ENCODE measurements at places on chromosomes 7 and 10.

DNA sequence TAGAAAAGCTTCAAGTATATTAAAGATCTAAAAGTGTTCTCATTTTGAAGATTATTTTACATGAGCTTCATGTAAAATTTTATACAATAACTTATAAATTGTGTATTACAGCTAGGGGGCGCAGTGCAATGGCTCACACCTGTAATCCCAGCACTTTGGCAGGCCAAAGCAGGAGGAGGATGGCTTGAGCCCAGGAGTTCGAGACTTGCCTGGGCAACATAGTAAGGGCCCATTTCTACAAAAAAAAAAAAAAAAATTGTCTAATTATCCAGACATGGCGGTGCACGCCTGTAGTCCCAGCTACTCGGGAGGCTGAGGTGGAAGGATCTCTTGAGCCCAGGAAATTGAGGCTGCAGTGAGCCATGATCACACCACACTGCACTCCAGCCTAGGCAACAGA lies 16.6 kb downstream of the ACBD5 start:
- peak; percentile 43 for DNase-seq

DNA sequence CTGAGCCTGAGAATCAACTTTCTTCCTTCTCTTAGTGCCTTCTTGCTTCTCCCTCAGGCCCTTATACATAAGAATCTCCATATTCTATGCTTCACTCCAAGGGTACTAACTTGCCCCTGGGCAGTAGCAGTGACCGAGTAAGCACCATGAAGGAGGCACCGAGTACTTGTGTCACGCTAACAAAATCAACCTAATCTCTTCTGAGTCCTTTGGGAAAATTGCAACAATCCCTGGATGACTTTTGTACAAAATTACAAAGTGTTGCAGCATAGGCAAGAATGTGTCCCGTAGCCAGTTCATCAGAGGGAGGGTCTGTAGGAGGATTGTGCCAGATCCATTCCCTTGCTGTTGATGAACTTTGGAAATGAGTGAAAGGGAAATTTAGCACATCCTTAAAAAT lies 80.4 kb upstream of the EEPD1 start:
- DNase-seq, result no peak

GRCh38 chr10:6151087-6151977 lies 51.4 kb upstream of the PFKFB3 start:
- peak; percentile 49 for DNase-seq

DNA sequence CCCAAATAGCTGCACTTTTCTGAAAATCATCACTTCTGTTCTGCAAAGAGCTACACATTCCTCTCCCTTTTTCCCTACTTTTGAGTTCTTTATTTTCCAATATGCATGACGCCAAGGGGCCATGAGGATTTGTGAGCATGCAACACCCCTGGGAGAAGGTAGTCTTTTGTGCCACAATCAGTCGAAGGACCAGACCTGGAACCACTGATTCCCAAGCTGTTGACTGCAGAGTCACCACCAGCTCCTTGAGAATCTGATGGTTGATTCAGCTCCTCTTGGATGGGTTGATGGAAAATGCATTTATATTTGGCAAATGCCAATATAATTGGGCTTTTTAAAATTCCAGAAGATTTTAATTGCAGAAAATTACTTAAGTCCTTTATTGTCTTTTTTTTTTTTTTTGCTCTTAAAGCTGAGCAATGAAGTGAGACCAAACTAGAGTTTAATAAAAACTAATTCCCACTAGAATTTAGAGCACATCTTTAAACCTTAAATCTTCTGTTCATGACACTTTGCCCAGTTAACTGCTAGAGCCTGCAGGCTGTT lies 554.1 kb downstream of the TNS3 start:
- DNase-seq, result no peak

DNA sequence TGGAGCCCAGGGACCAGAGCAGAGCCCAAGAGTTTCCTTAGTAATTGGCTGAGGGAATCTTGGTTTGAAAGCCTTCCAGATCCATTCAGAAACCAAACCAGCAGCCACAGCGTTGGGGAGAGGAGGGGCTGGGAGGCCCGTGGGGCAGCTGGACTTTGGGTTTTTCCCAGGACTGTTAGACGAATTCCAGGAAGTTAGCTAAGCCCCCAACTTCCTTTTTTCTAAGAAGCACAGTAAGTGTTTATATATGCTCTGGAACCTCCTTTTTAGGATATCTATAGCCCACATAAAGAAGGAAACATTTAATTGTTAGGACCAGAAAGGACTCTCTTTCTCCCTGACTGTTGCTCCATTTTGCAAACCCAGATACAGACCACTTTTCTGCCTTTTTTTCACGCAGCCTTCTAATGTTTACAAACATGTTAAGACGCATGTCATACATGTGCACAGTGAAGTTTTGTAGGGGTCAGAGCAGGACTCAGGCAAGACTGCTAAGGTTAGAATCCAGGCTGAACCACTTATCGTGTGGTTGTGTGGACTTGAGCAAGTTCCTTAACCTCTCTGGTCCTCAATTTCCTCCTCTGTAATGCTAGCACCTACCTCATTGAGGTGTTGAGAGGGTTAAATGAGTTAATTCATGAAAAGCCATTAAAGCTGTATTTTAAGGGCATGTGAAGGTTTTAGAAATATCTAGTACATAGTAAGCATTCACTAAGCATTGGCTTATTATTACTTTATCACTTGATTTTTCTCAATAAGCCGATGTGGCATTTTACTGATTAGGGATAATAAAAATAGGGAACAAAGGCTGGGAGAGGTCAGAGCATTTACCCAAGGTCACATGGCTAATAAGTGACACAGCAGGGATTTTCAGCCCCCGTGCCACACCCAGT lies 42.4 kb downstream of the TBATA start:
- DNase-seq, result no peak

GRCh38 chr10:8444630-8445029 lies 390.1 kb downstream of the GATA3 start:
- DNase-seq, result no peak

- no peak for DNase-seq
Observed at GRCh38 chr10:131547129-131547799, 235.7 kb upstream of the TCERG1L start.

DNA sequence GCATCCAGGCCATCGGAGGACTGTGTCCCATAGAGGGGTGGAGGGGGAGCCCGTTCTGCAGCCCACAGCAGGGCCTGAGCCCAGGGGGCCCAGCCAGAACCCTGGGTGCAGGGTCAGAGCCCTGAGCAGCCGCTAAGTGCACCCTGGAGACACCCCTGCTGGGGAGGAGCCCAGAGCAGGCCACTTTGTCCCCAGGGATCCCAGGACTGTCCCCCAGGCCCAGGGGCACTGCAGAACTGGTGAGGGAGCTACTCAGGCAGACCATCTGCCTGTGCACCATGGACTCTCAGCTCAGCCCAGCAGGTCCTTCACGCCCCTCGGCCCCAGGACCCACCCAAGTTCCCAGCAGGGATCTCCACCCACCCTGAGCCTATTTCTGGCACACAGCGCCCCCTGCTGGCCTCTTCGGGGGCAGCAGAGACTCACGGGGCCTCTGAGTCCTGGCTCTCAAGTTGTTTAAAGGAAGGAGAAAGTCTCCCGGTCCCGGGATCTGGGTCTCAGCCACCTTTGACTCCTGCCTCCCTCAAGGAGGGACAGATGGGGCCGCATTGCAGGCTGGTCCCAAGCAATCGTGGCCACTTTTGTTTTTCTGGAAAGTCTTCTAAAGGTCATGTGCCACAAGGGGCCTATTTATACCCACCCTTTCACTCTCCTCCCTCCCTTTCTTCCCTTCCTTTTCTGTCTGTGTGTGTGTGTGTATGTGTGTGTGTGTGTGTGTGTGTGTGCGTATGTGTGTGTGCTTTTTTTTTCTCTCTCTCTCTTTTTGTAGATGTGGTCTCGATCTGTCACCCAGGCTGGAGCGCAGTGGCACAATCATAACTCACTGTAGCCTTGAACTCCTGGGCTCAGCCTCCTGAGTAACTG lies 90.3 kb downstream of the MYL10 start:
- DNase-seq, result peak; percentile 70

- no peak for DNase-seq
Observed at GRCh38 chr10:118457824-118458428, 115.8 kb upstream of the FAM204A start.

GRCh38 chr7:19470031-19470430 lies 238.8 kb downstream of the POLR1F start:
- no peak for DNase-seq

DNA sequence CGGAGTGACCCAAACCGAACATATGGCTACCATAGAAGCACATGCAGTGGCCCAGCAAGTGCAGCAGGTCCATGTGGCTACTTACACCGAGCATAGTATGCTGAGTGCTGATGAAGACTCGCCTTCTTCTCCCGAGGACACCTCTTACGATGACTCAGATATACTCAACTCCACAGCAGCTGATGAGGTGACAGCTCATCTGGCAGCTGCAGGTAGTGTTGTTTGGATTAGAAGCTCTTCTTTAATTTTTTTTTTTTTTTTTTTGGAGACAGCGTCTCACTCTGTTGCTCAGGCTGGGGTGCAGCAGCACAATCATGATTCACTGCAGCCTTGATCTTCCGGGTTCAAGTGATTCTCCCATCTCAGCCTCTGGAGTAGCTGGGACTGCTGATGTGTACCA lies 45.8 kb downstream of the NRF1 start:
- no peak for DNase-seq

GRCh38 chr7:95011146-95011928 lies 103.9 kb downstream of the PPP1R9A start:
- no peak for DNase-seq

DNA sequence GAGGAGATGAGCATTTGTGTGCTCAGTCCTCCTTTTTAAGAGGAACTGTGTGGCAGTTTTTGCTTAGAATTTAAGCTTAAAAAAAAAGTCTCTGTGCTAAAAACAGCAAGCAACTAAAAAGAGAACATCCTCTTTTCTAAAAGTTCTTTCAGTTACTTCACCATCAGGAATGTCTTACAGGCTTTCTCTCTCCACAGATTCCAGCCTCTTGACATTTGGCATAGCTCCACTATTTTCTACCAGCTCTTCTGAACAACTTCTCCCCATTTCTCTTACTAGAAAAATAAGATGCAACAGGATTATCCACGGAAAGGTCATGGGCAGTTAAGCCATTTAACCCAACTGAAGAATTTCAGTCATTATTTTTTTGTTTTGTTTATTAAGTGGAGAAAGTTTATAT lies 13.2 kb downstream of the PCLO start:
- DNase-seq, result no peak

- DNase-seq, result no peak
Observed at GRCh38 chr10:95392681-95393164, 101.9 kb upstream of the PDLIM1 start.

DNA sequence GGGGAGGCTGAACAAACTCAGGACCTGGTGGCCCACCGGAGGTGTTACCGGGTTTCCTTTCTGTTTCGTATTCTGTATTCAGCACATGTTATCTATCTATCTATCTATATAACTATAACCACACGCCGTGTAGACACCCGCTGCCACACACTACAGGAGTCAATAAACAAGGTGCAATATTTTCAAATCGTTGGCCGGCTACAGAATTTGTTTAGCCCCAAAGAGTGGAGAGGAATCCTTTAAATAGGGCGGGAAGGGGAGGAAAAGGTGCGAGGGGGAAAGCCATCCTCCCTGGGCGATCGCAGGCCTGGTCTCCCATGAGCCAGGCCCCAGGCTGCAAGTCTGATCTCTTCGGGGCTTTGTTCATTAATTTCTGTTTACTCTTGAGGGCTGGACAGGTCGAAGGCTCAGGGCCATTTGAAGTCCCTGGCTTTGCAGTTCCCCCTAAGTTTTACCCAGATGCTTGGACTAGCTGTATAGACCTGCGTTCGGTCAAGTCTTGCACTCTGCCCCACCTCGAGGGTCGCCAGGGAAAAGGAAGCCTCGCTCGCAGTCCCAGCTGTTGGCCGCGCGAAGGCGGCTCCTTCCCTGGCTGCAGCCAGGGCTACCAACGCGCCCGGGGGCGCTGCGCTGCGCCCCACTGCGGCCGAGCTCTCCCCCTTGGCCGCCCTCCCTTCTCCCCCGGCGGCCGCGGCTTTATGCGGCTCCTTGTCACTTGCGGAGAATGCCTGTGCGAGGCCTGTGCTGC lies 3.8 kb downstream of the NKX2-3 start:
- DNase-seq, result no peak
